Vein endothelial cell (primary cell): ENCODE measurements at places on chromosomes 7 and 10. TPM values are rescaled to one million over a fixed set of nuclear protein-coding genes. Genes with fewer than 3 reads are reported as not detected.

Gene DNAH11
- 1.3 and 5.3 TPM in 2 replicates for total RNA-seq

Gene ADGRA1
- not detected in 2 replicates for total RNA-seq

Gene AGBL3
- 1.6 and 1.9 TPM in 2 replicates for total RNA-seq

Gene ARL4A
- total RNA-seq = 88.7 and 113 TPM in 2 replicates

Gene CYP2C9
- total RNA-seq = not detected in 2 replicates

Gene MRLN
- not detected in 2 replicates for total RNA-seq

Gene MEOX2
- 18.6 and 35.8 TPM in 2 replicates for total RNA-seq

Gene CABCOCO1
- 0.76 and 1.6 TPM in 2 replicates for total RNA-seq

Gene TSPAN33
- 0.10 TPM in 1 of 2 replicates, not detected in the other for total RNA-seq

Gene KCNH2
- total RNA-seq = under 0.01 TPM in 1 of 2 replicates, not detected in the other

Gene DENND2A
- total RNA-seq = under 0.01 and 0.19 TPM in 2 replicates

Gene IL6
- 3.7 and 3.9 TPM in 2 replicates for total RNA-seq
